ENCODE measurements at places on chromosomes 1 and 21.

DNA sequence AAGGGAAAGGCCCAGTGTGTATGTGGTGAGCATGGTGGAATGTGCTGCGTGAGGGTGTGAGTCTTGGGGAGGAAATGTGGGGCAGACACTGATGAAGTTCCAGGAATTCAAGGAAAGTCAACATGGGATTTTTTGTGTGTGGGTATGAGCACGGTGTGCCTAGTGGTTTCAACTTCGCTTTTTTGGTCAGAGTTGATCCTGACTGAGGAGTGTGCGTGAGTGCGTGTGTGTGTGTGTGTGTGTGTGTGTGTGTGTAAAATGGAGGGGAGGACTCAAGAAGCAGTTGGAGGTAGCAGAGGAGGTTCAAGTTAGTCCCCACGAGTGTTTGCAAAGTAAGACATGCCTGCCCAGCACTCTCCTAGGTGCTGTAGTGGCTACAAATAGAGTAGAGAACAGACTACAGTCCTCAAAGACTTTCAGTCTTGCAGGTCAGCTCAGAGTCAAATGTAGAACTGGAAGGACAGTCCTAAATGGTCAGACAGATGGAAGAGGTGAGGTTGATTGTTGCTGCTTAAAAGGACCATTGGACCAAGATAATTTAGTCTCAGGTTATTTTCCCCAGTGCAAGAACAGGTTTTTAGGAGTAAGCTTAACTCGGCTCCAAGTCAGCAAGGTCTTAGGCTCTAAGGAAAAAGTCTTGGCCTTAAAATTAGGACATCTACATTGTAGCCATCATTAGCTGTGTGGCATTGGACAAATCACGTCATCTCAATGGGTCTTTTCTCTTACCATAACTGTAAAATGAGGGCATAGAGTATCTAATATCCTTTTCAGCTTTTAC lies 25.0 kb downstream of the SLAMF1 start:
- no peak for DNase-seq

- DNase-seq, result no peak
Observed at GRCh38 chr1:8252266-8252951, 65.5 kb upstream of the SLC45A1 start.

GRCh38 chr1:93328809-93329760 lies 16.6 kb upstream of the DR1 start:
- no peak for DNase-seq

DNA sequence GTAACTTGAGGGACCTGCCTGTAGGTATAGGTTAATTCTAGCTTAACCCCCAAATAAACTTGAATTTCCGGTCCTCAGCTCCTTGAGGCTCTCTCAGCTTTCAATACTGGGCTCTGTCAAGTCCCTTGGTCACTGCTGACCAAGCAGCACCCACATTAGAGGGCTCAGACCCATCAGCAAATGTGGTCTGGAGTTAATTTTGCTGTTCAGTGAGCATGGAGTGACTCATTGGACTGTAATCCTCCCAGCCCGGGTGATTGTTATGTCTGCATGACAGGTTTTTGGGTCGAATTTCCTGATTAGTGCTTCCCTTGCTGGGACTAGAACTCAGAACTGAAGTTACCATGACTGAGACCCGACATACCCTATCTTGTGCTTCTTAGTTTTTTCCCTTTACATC lies 130.6 kb downstream of the URB2 start:
- DNase-seq, result no peak

DNA sequence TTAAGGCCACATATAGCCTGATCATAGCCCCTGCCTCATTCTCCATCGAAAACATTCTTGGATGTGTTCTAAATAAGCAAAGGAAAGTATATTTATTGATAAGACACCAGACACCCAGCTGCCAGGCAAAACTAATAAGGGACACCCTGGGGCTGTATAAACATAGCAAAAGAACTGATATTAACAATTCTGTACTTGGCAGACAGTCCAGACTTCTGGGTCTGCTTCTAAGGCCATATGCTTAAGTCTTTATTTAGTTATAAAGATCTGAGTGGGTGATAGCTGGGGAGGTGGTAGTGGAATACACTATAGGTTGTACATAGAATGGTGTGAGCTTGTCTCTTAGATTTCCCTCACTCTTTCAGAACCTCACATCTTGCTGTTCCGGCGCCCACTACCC lies 3.9 kb downstream of the CKS1B start:
- no peak for DNase-seq

DNA sequence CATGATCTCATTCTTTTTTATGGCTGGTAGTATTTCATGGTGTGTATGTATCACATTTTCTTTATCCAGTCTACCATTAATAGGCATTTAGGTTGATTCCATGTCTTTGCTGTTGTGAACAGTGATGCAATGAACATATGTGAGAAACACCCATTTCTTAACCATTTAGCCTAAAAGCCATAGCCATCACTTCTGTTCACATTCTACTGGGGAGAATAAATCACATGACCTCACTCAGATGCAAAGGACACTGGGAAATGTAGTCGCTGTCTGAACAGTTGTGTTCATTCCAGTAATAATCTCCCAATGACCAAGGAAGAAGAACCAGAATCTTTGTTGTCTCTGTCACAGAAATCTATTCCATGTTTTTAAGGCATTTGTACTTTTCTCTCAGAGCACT lies 15.1 kb upstream of the PLA2G2E start:
- DNase-seq, result no peak

GRCh38 chr1:205538235-205538840 lies 33.9 kb downstream of the CDK18 start:
- no peak for DNase-seq

- DNase-seq, result no peak
Observed at GRCh38 chr1:36306210-36306901, at the start of gene SH3D21. Gene SH3D21 (plus strand): TSS chr1:36306368. CDS start chr1:36306421, 53 bp downstream.

All from stimulated activated CD8-positive, alpha-beta memory T cell treated with anti-CD3 and anti-CD28 coated beads, Interleukin-7, amount 100 ng/mL, for 1 hour (primary cell).